ENCODE measurements at places on chromosomes 6 and 20. TPM values are rescaled to one million over a fixed set of nuclear protein-coding genes. Genes with fewer than 3 reads are reported as not detected.

Gene SERINC3
- 120 TPM for total RNA-seq

Gene HEY2
- not detected for total RNA-seq

Gene DEFB129
- total RNA-seq: not detected

DNA sequence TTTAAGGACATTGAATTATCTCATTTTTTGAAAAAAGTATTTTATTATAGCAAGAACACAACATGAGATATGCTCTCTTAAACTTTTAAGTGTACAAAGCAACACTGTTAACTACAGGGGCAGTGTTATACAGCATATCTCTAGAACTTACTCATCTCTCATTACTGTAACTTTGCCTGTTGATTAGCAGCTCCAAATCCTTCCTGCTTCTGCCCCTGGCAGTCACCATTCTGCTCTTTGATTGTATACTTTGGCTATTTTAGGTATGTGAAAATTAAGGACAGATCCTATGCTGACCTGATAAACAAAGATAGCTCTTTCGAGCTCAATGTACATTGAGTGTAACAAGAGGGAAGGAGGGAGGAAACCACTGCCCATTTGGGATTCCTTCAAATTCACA, 1349.8 kb upstream of the GJE1 start:
- no peaks in the 10 kb centered on the region for H3K27me3 ChIP-seq
- DNase-seq: peak; percentile 10
- no peaks in the 10 kb centered on the region for H3K4me1 ChIP-seq
- no peaks in the 10 kb centered on the region for H3K36me3 ChIP-seq

DNA sequence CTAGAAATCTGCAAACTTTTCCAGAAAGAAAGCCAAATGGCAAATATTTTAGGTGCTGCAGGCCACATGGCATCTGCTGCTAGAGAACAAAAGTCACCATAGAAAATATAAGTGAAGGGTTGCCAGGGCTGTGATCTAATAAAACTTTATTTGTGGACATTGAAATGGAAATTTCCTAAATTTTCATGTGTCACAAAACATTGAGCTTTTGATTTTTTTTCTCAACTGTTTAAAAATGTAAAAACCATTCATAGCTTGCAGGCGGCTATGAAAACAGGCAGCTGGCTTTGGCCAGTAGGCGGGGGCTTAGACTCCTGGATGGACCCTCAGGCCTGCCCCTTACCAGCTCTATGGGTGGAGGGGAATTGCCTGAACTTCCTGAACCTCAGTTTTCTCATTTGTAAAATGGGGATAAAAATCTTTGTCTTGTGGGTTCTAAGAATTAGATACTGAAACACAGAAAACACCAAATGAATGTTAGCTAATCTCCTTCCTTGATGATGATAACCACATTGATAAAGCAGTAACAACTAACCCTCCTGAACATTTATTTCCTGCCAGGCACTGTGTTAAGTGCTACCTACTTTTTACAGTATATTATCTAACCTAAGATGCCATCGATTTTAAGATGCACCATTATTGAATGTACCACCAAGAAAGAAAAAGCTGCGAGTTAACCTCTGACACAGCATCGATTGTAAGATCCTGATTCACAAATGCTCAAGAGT, 85.5 kb downstream of the SLC22A23 start:
- H3K27me3 ChIP-seq: peaks cover 3% of the 10 kb centered on the region
- no peaks in the 10 kb centered on the region for H3K4me1 ChIP-seq
- H3K36me3 ChIP-seq: no peaks in the 10 kb centered on the region

DNA sequence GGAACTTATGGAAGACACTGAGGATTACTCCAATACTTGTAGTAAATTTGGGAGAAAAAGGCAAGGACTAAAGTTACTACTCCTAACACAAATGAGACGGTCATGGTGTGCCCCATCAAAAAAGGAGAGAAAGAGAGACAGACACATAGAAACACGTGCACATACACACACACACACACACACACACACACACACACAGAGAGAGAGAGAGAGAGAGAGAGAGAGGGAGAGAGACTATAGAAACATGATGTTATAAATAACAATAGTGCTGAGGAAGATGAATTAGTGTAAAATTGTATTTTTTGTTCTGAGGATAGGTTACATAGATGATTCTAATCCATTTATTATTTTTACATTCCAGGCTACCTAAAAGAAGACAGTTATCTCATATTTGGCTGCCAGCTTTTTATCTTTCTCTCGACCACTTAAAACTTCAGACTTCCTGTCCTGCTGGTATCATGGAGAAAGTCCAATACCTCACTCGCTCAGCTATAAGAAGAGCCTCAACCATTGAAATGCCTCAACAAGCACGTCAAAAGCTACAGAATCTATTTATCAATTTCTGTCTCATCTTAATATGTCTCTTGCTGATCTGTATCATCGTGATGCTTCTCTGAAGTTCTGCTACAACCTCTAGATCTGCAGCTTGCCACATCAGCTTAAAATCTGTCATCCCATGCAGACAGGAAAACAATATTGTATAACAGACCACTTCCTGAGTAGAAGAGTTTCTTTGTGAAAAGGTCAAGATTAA, 10.5 kb downstream of the PLN start:
- no peaks in the 10 kb centered on the region for H3K27me3 ChIP-seq
- H3K27ac ChIP-seq: no peak overlapping the region
- DNase-seq: peak; percentile 47

- peak; percentile 27 for DNase-seq
- H3K27me3 ChIP-seq: no peaks in the 10 kb centered on the region
- H3K27ac ChIP-seq: no peak overlapping the region
Observed at GRCh38 chr20:54356801-54357200, 118.6 kb upstream of the DOK5 start.

DNA sequence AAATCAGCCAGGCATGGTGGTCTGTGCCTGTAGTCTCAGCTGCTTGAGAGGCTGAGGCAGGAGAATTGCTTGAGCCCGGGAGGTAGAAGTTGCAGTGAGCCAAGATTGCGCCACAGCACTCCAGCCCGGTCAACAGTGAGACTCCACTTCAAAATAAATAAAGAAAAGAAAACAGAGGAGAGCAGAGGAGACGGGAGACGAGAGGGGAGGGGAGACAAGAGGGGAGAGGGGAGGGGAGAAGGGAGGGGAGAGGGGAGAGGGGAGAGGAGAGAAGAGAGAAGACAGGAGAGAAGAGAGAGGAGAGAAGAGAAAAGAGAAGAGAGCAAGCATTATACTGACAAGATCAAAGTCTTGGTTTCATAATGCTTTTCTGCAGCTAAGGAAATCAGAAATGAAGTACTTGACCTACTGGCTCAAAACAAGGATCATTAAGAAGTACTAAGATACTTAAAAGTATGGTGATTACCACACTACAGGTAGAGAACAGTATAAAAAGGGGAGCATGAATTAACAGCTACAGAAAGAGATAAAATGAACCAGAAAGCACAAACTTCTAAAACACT, 30.5 kb downstream of the FAM8A1 start:
- no peak overlapping the region for H3K27ac ChIP-seq
- H3K36me3 ChIP-seq: peaks cover 9% of the 10 kb centered on the region
- H3K4me1 ChIP-seq: no peaks in the 10 kb centered on the region
- H3K4me3 ChIP-seq: no peak overlapping the region
- DNase-seq: no peak

GRCh38 chr6:153588330-153588729, 450.7 kb upstream of the OPRM1 start:
- no peak for DNase-seq
- no peaks in the 10 kb centered on the region for H3K4me1 ChIP-seq
- no peaks in the 10 kb centered on the region for H3K27me3 ChIP-seq
- no peaks in the 10 kb centered on the region for H3K36me3 ChIP-seq
- no peak overlapping the region for H3K4me3 ChIP-seq

- H3K4me1 ChIP-seq: no peaks in the 10 kb centered on the region
- no peak overlapping the region for H3K27ac ChIP-seq
- no peak overlapping the region for H3K4me3 ChIP-seq
- H3K36me3 ChIP-seq: no peaks in the 10 kb centered on the region
- DNase-seq: no peak
Observed at GRCh38 chr6:105561486-105561885, 158.6 kb upstream of the PREP start.

- DNase-seq: no peak
- no peaks in the 10 kb centered on the region for H3K4me1 ChIP-seq
- no peak overlapping the region for H3K27ac ChIP-seq
- no peaks in the 10 kb centered on the region for H3K36me3 ChIP-seq
Observed at GRCh38 chr6:51350308-51350904, 531.7 kb downstream of the TFAP2B start.

DNA sequence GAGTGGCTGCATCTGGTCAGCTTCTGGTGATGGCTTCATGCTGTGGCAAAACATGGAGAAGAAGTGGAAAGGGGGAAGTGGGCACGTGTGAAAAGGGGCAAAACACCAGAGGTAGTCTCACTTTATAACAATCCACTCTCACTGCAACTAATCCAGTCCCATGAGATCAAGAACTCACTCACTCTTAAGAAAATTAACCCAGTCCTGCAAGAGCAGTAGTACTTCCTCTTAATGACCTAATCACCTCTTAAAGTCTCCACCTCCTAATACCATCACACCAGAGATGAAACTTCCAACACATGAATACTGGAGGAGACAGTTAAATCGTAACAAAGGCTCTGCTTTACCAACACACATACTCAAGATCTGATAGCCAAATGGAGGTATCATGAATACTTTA, 152.6 kb downstream of the THEMIS start:
- no peaks in the 10 kb centered on the region for H3K4me1 ChIP-seq
- H3K4me3 ChIP-seq: no peak overlapping the region
- no peaks in the 10 kb centered on the region for H3K27me3 ChIP-seq
- H3K36me3 ChIP-seq: no peaks in the 10 kb centered on the region
- DNase-seq: no peak

- H3K4me3 ChIP-seq: no peak overlapping the region
- peaks cover 13% of the 10 kb centered on the region for H3K4me1 ChIP-seq
- no peak overlapping the region for H3K27ac ChIP-seq
- DNase-seq: no peak
- peaks cover 5% of the 10 kb centered on the region for H3K36me3 ChIP-seq
Observed at GRCh38 chr6:111583986-111584385, 21.7 kb downstream of the TRAF3IP2 start.
